ENCODE measurements at places on chromosomes 5 and 9.
A peak's percentile ranks its signal among the peaks of the same experiment; 100 is the strongest.

GRCh38 chr5:144638787-144639186 is 468.1 kb downstream of the KCTD16 start:
- DNase-seq: no peak

- DNase-seq: no peak
Observed at GRCh38 chr9:108933231-108933717, 650 bp downstream of the ELP1 start.

DNA sequence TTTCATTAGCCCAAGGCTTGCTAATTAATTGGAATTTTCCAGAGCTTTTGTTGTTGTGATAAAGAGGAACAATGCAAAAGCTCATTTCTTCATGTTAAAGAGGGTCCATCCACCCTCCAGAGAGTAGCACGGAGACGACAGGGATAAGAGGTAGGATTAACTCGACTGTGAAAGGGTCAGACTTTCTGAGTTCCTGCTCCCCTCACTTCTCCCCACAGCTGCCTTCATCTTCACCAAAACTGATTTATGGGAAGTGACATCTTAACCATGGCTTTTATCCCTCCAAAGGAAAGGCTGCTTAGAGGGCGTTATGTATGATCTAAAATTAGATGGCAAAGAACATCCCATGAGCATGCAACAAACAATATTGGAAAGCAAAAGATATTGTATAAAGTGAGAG is 135.5 kb downstream of the GLIS3 start:
- DNase-seq: no peak

- no peak for DNase-seq
Observed at GRCh38 chr9:32823101-32823500, 39.8 kb downstream of the TMEM215 start.

GRCh38 chr5:65482736-65483545 is 1.2 kb upstream of the ADAMTS6 start:
- peak; percentile 81 for DNase-seq

GRCh38 chr5:170832241-170832640 is 29.6 kb upstream of the RANBP17 start:
- DNase-seq: no peak

DNA sequence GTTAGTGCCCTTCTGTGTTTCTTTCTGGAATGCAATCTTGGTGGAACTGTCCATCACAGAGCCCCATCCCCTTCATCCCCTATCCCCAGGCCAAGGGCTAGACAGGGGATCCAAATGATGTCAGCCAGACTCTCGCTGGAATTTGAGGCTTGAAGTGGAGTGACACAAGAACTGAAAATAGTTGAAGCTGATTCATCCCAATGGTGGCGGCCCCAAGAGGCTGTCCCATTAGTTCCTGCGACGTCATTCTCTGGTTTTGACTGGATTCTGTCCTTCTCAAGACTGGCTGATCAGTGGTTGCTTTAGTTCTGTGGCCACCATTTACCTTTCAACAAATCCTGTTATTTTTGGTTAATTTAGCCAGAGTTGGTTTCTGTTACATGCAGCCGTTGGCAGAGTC is 59.9 kb downstream of the SUB1 start:
- DNase-seq: no peak

DNA sequence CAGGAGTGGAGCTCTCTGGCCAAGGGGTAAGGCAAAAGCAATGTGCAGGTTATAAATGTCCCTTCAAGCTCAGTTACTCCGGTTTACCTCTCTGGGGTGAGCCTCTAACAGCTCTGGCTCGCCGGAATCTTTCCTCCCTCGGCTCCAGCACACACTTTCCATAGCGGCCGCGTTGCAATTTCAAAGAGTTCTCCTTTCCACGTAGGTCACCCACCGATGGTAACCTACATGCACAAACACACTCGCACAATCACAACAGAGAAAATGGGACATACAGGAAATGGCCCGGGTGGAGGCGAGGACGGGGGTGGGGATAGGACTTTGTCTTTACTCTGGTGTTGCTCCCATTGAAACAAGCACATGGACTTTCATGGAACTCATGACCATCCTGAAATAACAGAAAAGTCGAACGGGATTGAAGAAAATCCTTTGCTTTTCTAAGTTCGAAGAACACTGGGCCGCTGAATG is 1.2 kb downstream of the LHFPL2 start:
- peak; percentile 59 for DNase-seq

- peak; percentile 49 for DNase-seq
Observed at GRCh38 chr9:133148199-133149129, 15.2 kb downstream of the GBGT1 start.

- DNase-seq: no peak
Observed at GRCh38 chr9:4592295-4592694, 69.8 kb upstream of the PLPP6 start.

- no peak for DNase-seq
Observed at GRCh38 chr9:88468226-88468625, 66.8 kb upstream of the NXNL2 start.

DNA sequence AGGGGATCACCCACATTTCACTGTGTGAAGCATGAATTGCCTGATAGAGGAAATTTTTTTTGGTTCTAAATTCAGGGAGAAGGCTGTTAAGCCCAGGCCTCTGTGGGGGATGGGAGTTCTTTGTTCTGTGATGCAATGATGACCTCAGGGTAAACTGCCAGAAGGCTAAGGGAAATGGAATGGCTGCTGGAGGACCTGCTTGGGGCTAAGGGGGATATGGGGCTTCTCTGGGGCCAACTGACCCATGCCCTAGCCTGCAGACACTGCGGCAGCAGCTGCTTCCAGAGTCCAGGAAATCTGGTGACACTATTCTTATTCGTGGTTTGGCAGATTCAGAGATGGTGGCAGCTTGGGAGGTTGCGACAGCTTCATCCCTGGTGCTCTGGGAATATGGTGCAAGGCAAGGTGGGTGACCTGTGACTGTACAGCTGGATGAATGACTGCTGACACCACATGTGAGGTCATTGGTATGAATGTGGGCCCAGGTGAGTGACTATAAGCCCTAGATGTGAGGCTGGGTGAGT is 30.3 kb downstream of the VCP start:
- no peak for DNase-seq

DNA sequence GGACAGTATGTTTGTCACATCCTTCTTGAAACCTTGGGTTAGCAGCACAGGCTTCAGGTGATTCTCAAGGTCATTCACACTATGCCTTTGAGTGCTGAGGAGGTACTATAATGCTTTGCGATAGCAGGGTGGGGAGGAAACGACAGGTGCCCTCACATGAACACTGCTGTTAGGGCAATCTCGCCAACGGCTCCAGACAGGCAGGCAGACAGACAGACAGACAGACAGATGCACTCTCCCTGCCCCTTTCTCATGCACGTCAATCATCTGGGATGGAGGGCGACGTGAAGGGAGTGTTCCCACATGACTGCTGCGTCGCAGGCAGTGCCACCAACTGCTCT is 82.9 kb downstream of the RAPGEF1 start:
- no peak for DNase-seq

DNA sequence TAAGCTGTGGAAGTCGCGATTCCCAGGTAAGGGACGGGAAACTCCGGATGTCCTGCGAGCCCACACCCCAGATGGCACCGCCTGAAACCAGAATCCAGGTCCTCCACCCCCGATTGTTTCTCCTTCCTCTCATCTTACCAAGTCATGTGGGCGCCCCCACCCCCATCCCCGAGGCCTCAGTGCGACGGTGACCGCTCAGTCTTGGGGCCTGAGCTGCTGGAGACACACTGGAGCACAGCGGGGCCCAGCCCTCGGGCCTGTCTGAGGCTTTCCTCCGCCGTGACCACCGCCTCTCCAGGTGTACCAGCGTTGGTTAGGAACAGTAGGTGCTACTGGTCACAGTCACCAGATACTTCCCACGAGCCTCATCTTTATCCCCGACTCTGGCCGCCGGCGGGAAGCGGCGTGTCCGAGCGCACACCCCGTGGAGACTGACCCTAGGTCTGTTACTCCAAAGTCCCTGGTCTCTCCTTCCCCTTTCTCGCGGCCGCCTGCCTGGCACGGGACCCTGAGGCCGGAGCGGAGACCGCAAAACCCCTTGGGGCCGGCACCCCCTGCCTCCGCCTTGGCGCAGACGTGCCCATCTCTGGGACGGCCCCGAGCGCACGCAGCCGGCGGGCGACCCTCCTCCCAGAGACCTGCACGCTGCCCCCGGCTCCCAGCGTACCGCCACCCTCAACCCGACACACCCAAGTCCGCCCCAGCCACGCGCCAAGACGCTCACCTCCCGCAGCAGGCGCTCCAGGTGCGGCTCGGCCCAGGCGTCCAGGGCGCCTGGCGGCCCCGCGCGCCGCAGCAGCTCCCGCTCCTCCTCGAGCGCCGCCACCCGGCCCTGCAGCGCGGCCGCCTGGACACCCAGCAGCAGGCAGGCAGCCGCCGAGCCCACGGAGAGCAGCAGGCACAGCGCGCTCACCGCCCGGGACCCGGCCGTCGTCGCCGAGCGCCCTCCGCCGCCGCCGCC is 733 bp downstream of the COL23A1 start:
- peak; percentile 52 for DNase-seq

- no peak for DNase-seq
Observed at GRCh38 chr5:170132269-170132975, 26.7 kb downstream of the FOXI1 start.

- DNase-seq: no peak
Observed at GRCh38 chr5:67366691-67367395, 170.2 kb upstream of the CD180 start.

- DNase-seq: no peak
Observed at GRCh38 chr5:163424836-163425235, 12.6 kb upstream of the CCNG1 start.

GRCh38 chr5:86175224-86175623 is 442.5 kb upstream of the COX7C start:
- no peak for DNase-seq

DNA sequence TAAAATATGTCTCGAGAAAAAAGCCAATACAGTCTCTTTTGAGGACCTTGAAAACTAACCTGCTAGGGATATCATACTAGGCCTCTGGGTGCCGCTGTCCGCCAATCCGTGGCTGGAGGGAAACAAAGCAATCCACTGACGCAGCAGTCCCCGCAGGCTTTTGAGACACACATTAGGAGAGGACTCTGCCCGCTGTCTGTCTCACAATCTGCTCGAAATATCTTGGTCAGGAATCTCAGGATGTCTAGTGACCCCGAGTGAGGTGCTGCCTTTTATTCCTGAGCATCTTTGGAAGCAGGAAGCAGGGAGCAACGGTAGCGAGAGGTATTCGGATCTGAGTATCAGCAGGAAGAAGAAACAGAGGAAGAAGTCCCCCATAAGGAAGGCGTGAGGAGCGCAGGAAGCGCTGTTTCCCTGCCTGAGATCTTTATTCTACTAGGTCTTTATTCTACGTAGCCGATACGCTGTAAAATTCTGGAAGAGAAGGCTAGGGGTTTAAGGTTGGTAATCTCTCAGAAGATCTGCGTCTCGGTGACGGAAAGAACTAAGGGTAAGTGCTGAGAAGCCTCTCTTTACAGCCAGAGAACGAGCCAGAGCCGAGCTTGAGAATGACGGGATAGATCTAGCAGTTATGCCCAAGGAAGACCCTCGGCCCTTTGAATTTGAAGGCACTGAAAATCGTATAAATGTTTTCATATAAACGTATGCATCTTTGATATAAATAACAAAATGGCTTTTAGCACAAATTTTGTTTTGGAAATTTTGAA is 4.0 kb upstream of the PCDHGA1 start:
- DNase-seq: peak; percentile 57

DNA sequence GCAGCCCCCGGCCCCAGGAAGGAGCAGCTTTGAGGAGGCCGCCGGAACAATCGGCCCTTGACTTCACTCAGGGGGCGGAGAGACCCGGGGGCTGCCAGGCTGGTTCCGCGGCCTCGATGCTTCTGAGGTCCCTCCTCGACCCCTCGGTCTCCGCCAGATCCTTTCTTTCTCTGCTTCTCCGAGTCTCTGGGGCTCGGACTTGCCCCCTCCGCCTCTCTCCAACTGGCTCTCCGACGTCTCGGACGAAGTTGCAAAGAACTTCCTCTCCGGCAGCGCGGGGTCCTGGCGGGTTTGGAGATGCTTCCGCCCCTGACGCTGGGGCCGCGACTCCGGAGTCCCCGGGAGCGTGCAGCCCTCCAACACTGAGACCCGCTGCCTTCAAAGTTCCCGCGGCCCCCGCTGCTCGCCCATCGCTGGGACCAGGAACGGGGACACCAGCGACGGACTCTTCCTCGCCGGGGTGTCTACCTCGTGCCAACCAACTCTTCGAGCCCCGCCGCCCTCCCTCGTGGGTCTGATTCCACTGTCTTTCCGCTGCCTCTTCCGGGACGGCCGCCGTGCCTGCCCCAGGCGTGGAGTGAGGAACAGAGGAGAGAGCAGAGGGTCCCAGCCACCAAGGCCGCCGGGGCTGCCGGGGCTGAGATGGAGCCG is 7.0 kb downstream of the PAX5 start:
- no peak for DNase-seq

DNA sequence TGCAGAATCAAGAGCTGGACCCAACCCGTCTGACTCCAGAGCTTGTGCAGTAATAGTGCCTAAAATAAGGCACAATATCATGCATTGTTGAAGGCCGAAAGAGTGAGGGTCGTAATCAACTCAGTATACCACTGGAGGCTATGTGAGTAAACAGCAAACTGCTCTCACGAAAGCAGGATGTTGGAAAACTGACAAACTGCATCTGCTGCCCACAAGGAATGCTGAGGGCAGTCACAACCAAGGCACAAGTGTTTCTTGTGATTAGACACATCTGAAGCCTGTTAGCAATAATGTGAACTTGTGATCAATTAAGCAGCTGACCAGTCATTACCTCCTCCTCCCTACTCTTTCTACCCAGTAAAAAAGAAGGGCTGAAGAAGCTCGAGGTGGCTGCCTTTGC is 48.8 kb downstream of the TRPM3 start:
- DNase-seq: no peak

- DNase-seq: peak; percentile 5
Observed at GRCh38 chr5:111685969-111686368, 71.0 kb downstream of the NREP start.

DNA sequence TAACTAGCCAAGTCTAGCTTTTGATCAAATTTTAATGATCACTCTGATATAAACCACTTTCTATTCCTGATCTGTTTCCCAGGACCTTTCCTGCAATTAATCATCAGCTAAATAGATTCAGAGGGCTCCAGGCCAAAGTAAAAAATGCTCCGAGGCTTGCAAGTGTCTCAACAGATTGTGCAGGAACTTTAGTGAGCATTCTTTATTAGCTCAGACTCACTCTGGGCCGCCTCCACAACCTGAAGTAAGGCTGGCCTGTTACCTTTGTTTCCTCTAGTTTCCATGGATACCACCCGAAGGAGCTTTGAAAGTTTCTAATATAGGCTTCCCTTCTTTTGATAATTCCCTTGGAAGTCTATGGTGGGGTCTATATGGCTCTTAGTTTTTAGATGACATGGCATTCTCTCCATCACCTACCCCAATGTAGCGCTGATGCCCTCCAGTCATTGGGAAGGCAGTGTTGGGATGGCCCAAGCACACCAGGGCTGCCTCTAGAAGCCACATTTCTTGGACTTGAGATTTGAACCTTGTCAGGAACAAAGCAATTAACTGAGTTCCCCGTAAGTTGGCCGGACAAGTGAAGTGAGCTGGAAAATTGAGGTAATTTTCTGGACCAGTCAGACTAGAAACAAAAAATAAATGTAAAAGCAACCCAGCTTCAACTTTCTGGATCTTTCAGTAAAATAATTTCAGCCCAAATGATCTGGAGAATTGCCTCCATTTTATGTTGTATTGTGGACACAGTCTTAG is 97.6 kb upstream of the LHFPL2 start:
- DNase-seq: no peak

Data from common myeloid progenitor, CD34-positive (primary cell).